AML-193 (cell line): ENCODE measurements at places on chromosomes 4 and X.

GRCh38 chrX:28889591-28890090 lies 302.4 kb downstream of the IL1RAPL1 start:
- DNase-seq, result no peak

DNA sequence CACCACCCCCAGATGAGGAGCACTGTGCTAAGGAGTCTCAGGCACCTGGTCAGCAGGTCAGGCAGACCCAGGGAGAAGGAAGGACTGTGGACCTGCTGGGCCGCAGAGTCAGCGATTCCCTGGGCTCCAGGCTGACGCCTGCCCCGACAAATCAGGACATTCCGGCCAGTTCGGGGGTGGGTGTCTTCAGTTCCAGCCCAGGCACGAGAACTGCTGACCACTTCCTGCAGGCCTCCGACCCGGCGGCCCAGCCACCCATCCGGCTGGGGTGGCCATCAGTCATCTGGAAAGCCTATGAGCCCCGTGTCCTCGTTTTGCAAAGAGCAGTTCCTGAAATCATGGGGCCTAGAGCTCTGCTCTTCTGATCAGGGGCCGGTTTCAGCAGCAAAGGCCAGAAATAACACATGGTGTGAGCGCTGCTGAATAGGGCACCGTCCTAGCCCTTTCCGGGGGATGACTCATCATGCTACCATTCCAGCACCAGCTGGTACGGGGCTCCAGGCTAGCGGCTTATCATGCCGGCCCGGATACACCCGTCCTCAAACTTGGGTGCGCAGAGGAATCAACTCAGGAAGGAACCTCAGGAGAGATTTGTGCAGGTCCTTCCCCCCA lies 7.8 kb upstream of the SH3TC1 start:
- DNase-seq, result no peak

- DNase-seq, result no peak
Observed at GRCh38 chrX:1794586-1794985, 179.7 kb downstream of the ASMT start.

DNA sequence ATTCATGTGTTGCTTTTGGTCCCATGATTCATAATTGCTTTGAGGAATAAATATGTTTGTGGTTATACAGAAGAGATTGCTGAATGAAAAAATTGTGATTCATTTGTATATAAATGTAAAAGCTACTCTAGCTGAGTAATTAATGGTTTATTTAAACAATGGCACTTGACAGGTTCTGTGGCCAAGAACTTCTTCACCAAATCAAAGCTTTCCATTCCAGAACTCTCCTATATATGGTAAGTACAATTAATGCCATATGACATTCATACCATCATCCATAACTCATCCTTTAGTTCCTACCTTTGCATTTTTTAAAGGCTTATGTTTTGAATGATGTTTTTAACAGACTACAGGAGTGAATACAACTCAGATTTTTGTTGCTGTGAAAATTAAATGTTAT lies 105.8 kb downstream of the REPS2 start:
- DNase-seq, result no peak

DNA sequence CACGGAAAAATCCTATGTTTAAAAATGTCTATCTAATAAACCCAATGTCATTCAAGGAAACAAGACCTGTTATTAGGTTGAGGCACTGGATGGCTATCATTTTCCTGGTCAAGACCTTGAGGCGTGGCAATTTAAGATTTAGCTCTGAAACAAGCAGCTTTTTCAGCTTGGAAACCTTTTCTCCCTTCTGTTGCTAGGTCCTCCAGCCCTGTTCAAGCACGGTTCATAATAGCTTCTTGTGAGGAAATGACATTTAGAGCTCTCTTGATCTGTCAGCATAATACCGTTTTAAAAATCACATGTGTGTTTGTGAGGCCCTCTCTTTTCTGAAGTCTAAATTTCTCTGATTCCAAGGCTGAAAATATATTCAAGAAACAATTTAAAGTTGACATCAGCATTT lies 133.6 kb upstream of the GRPR start:
- DNase-seq, result no peak

- no peak for DNase-seq
Observed at GRCh38 chr4:185205697-185206342, 2.0 kb upstream of the CFAP97 start.

GRCh38 chr4:55910140-55910539 lies 38.6 kb upstream of the CEP135 start:
- no peak for DNase-seq

DNA sequence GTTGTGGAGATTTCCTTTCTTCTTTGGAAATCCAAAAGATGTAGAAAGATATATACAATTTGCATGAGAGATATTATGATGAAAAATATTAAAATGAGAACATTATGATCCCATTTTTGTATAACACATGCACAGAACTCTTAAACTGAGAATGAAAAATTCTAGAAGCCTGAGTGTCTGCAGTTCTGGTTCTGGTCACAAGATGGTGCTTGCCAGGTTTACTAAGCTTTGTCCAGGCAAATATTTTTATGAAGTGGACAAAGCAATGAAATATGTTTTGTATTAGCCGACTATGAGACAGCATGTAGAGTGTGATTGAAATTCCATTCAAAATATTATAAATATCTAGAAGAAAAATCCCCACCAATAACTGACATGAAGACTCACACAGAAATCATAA lies 2.2 kb downstream of the PWWP3B start:
- no peak for DNase-seq

GRCh38 chr4:39466747-39467146 lies 7.9 kb downstream of the LIAS start:
- no peak for DNase-seq

DNA sequence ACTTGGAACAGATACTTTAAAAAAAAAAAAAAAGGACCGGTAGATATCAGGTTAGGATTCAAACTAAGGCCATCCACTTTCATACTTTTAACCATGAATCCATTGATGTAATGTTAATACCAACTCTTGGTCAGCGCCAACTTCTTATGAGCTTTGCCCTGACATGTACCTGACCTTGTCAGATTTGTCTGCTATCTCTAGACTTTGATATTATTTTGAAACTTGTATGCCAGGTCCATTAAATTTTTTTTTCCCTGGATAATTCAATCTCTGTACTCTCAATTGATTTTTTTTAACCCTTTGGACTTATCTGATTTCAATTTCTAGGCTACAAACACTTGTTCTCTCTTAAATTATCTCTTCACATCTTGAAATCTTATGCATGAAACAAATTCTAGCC lies 27.2 kb upstream of the UGT2B7 start:
- no peak for DNase-seq

DNA sequence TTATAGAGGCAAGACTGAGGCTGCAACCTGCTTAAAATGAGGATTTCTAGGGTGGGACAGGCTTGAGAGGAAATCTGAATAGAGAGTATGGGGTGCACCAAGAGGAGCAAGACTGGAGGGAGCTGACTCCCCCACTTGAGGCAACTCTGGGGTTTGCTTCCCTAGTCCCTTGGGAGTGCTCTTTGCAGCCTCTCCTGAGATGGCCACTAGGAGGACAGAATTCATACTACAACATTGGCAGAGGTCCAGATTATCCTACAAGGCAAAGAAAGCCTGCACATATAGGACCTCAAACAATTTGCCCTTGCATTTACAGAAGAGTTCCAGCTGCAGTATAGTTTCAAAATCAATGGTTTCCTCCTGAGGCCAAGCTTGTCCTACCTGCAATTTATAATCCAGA lies 830.9 kb downstream of the TECRL start:
- DNase-seq, result no peak

GRCh38 chrX:76555269-76555668 lies 127.8 kb downstream of the MAGEE1 start:
- DNase-seq, result no peak

GRCh38 chrX:111035256-111035655 lies 60.7 kb upstream of the PAK3 start:
- DNase-seq, result no peak

- DNase-seq, result no peak
Observed at GRCh38 chr4:56253666-56254305, 133.5 kb downstream of the AASDH start.

GRCh38 chrX:63402106-63402505 lies 51.0 kb upstream of the SPIN4 start:
- no peak for DNase-seq

- DNase-seq, result no peak
Observed at GRCh38 chr4:7857238-7857701, 82.4 kb downstream of the AFAP1 start.

- DNase-seq, result no peak
Observed at GRCh38 chr4:10873809-10874208, 189.2 kb upstream of the CLNK start.

- no peak for DNase-seq
Observed at GRCh38 chr4:122091836-122092405, 60.2 kb upstream of the BLTP1 start.

- DNase-seq, result no peak
Observed at GRCh38 chrX:14351611-14352303, 177.6 kb upstream of the GLRA2 start.

- DNase-seq, result no peak
Observed at GRCh38 chrX:2692221-2693112, 1.4 kb downstream of the CD99 start.

DNA sequence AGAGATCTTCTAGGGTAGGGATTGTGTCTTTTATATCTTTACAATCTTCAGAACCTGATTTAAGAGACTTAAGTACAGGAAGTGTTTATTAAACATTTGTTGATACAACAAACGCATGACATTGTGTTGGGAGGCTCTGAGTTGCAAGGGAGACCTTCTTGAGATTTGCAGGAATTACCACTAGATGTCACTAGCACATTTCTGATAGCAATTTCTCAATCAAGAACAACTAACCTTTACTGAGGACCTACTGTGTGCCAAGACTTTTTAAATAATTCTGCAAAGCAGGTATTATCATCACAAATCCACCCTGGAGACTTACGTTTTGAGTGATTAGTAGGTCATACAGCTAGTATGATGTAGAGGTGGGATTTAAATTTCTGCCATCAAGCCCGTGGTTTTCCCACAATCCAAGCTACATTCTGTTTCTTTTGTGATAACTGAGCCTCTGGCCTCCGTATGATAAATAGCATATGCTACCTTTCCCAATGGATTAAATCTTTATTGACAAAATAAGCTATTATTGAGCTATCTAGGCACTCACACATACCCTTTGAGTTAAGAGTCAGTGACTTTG lies 986.0 kb downstream of the CCSER1 start:
- no peak for DNase-seq

GRCh38 chrX:135484641-135485289 lies 35.7 kb upstream of the INTS6L start:
- peak; percentile 18 for DNase-seq

GRCh38 chr4:165208221-165208652 lies 876 bp downstream of the KLHL2 start:
- peak; percentile 9 for DNase-seq

GRCh38 chrX:103211012-103211715 lies 3.7 kb upstream of the BEX4 start:
- peak; percentile 7 for DNase-seq

DNA sequence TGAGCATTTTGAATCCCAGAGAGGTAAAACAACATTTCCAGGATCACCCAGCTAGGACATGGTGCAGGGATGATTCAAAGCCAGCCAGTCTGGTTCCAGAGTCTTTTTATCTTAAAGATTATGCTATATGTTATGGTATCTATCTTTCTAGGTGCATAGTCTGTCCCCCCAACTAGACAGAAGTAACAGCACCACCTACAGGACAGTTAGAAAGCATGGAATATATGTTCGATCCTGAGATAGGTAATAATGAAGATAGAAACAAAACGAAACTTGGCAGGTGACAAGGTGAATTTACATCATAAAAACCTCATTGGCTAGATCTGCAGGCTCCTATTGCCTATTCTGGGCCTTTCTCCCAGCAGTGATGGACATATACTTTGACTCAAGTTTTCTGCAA lies 723.2 kb downstream of the SMARCA1 start:
- DNase-seq, result no peak

- no peak for DNase-seq
Observed at GRCh38 chr4:159722918-159723317, 620.0 kb downstream of the RAPGEF2 start.

DNA sequence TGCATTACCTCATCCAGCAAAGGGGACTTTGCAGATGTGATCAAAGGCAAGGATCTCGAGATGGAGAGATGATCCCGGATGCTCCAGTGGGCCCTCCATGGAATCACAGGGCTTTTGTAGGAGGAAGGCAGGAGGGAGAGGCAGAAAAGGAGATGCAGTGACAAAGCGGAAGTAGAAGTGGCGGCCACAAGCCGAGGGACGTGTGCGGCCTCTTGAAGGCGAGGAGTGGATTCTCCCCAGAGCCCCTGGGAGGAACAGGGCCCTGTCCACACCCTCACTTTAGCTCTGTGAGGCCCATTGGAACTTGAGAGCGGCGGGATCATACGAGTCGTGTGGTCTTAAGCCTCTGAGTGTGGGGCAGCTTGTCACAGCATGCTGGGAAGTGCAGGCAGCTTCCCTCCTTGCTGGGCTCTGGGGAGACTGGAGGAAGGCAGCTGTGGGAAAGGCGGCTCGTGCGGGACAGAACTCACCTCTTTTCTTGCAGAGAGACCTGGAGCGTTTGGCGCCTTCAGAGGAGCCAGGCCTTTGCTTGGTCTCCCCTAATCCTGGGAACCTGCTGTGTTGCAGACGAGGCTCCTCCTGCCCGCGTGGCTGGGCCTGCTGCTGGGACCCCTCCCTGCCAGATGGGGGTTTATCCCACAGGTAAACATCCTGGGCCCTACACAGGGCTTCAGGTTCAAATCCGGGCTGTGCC lies 10.2 kb downstream of the SH3TC1 start:
- no peak for DNase-seq

- no peak for DNase-seq
Observed at GRCh38 chrX:50671661-50672060, 142.3 kb downstream of the SHROOM4 start.

DNA sequence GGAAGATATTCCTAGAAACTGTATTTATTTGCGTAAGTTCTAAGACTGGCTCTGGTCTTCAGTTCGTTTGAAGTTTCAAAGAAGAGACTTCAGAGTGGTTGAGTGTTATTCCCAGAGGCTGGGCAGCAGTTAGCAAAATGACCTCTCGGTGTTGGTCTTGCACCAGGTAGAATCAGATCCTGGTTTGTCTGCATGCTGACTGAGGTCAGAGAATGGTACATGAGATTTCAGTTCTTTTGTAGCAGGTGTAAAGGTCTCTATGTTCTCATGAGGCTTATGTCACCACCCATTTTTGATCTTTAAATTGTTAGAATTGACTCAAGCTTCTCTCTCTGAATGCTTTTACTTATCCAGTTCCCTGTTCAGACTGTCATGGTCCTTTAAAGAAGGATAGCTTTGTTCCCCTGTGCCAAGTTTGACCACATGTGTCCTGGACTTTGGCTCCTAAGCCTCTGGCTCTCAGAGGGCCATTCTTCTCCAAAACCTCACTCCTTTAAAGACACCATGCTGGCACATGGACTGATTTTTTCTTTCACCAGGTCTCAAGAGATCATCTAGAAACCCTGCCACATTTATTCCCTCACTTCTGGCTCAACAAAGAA lies 355.8 kb upstream of the BOD1L1 start:
- DNase-seq, result no peak

DNA sequence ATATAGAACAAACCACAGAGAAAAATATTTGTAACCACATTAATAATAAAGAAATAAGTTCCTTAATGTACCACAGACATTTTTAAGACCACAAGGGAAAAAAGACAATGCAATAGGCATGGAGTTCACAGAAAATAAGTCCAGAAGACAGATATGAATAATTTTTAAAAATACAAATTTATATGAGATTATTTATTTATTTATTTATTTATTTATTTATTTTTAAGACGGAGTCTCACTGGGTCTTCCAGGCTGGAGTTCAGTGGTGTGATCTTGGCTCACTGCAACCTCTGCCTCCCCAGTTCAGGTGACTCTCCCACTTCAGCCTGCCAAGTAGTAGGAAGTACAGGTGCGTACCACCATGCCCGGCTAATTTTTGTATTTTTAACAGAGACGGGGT lies 53.7 kb downstream of the THAP9 start:
- no peak for DNase-seq

GRCh38 chrX:145716226-145716625 lies 101.4 kb upstream of the SLITRK2 start:
- no peak for DNase-seq
